ENCODE measurements at places on chromosomes 13 and 19. TPM values are rescaled to one million over a fixed set of nuclear protein-coding genes. Genes with fewer than 3 reads are reported as not detected.

The N4BP2L1 gene
- 21.9 TPM for total RNA-seq

The VSTM2B gene
- total RNA-seq = 18.8 TPM

The PRR19 gene
- 2.8 TPM for total RNA-seq

The TBXA2R gene
- total RNA-seq = 0.63 TPM

The NDUFA13 gene
- total RNA-seq = 75.4 TPM

The EPS8L1 gene
- total RNA-seq = 3.1 TPM

The TMPRSS9 gene
- total RNA-seq = 0.63 TPM

The MCEMP1 gene
- not detected for total RNA-seq

The LPAR6 gene
- total RNA-seq = 6.3 TPM

The COQ8B gene
- total RNA-seq = 40.7 TPM

The FFAR3 gene
- total RNA-seq = not detected

The GIPR gene
- 0.31 TPM for total RNA-seq

The STAP2 gene
- 1.3 TPM for total RNA-seq

The CLEC11A gene
- 2.5 TPM for total RNA-seq

The GIPC3 gene
- total RNA-seq = under 0.01 TPM

The GPC6 gene
- 15.3 TPM for total RNA-seq

The ARL11 gene
- total RNA-seq = not detected
